ENCODE measurements at places on chromosomes 16 and 17.

GRCh38 chr17:67779098-67779672, 46.1 kb upstream of the BPTF start:
- no peak for DNase-seq

DNA sequence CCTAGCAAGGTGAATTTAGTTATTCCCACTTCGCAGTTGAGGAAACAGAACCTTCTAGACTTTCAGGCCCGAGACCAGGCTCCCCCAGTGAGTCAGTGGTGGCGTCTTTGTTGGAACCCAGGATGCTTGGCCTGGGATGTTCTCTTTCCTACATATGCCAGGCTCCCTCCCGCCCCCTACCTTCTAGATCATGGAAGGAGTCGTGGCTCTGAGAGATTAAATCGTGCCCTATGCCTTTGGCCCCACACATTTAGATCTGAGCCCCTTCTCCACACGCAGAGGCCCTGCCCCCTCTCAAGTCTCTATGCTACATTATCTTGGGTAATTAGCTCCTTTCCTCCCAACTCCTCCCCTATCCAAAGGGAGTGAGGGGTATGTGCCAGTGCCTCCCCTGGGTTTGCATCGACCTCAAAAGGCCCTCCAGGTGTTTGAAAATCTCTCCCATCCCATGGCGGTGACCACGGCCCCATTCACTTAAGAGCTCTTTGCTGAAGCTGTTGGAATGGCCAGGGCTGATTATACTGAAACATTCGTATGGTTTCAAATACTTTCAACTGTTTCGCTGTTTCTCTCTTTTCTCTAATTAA, 3.0 kb downstream of the NGFR start:
- no peak for DNase-seq

DNA sequence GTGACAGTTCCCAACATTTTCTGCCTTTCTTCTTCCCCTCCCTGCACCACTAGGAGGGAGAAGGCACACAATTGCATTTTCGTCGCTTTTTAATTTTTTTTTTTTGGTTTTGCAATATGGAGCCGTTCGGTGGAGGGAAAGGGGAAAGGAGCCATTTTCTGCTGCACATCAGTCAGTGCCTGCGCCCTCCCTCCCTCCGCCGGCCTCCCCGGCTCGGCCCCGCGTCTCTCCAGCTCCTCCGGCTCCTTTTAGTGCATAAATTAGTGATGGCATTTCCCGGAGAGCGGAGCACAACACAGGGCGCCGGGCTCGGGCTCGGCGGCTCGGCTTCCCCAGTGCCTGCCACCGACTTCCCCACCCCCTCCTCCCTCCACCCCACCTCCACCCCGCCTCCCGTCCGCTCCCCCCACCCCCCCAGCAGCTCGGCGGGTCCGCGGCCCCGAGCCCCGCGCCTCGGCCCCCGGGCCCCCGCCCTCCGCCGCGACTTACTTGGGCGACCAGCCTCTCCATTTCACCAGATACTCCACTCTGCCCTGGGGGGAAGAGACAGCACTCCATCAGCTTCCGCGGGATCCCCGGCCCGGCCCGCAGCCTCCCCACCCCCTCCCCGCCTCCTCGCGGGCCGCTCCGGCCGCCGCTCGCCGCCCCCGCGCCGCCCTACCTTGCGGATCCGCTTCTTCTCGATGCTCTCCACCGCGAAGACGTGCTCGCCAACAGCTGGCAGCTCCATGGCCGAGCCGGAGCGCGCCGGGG, 542 bp downstream of the CBX4 start:
- DNase-seq, result no peak

- no peak for DNase-seq
Observed at GRCh38 chr16:9836118-9836736, 346.0 kb downstream of the GRIN2A start.

- DNase-seq, result no peak
Observed at GRCh38 chr17:64357191-64357981, 33.3 kb downstream of the PECAM1 start.

- DNase-seq, result no peak
Observed at GRCh38 chr17:71085238-71086033, 916.1 kb downstream of the KCNJ2 start.

- DNase-seq, result no peak
Observed at GRCh38 chr16:67804853-67805542, 1.4 kb downstream of the RANBP10 start.

- peak; percentile 69 for DNase-seq
Observed at GRCh38 chr17:72588961-72589360, 468.1 kb downstream of the SOX9 start.

- no peak for DNase-seq
Observed at GRCh38 chr16:58098207-58099096, 30.7 kb downstream of the CFAP20 start.

DNA sequence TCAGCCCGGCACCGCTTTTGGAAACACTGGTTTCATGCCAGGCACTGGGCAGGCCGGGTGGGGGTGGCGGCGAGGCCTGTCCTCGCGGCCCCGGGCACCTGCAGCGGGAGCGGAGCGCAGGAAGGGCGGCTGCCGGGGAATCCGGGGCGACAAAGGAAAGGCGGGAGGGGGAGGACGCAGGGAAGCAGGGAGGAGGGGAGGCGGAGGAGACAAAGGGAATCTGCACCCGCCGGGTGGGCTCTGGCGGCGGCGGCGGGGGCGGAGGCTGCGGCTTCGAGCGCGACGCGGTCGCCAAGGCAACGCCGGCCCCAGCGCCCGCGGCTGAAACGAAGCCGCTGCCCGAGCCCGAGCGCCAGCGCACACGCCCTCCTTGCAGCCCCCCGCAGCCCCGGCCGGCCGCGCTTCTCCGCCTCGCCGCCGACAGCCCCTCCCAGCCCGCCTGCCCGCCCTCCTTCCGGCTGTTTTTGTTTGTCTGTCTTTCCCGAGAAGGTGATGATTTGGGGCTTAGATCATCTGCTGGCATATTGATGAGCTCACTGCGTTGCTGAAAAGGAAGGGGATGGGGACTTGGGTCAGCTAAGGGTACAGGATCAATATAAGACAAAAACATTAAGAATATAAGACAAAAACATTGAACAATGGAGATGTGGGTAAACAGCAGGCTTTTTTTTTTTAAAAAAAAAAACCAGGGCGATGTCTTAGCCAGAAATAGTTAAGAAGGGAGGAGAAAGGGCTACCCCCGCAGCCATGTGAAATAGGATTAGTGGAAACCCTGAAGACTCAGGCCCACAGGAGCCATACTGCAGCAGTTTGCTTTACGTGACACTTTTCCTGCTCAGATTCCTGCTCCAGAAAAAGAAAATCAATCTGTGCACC, 32.7 kb downstream of the CDK5R1 start:
- DNase-seq, result no peak

DNA sequence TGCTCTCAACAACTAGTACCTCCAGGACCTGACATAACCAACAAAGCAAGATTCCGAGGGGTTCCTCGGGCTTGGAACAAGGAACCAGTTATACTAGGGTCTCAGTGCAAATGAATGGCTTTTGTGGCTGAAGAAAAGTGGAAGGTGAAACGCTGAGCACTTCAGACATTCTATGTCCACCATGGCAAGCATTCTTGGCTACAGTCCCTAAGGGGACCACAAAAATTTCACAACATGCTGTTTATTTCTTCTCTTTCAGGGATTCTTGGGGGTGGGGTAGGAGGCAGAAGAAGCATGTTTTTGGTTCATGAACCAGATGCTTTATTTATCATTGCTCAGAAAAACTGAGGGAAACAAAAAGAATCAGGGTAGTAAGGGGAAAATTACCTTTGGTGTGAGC, 479.9 kb upstream of the CDH11 start:
- no peak for DNase-seq

- no peak for DNase-seq
Observed at GRCh38 chr16:81516478-81517149, 72.0 kb downstream of the CMIP start.

- no peak for DNase-seq
Observed at GRCh38 chr16:59545721-59546120, 811.6 kb upstream of the GOT2 start.

DNA sequence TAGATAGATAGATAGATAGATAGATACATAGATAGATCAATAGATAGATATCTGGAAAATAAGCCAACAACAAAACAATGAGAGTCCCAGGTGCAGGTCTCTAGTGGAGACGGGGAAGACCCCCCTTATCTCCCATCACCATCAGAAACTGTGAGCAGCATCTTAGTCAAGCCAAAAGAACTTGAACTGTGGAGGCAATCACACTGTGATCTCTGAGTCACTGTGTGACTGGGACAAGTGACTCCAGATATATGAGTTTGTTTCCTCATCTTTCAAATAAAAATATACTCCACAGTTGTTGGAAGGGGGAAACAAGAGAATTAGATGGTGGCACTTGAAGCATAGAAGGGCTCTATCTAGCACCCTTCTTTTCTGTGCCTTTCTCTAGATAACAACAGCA, 42.1 kb downstream of the NOG start:
- DNase-seq, result no peak

- no peak for DNase-seq
Observed at GRCh38 chr16:61233713-61234112, 802.5 kb downstream of the CDH8 start.

GRCh38 chr17:80071116-80071841, 30.1 kb upstream of the GAA start:
- DNase-seq, result no peak

DNA sequence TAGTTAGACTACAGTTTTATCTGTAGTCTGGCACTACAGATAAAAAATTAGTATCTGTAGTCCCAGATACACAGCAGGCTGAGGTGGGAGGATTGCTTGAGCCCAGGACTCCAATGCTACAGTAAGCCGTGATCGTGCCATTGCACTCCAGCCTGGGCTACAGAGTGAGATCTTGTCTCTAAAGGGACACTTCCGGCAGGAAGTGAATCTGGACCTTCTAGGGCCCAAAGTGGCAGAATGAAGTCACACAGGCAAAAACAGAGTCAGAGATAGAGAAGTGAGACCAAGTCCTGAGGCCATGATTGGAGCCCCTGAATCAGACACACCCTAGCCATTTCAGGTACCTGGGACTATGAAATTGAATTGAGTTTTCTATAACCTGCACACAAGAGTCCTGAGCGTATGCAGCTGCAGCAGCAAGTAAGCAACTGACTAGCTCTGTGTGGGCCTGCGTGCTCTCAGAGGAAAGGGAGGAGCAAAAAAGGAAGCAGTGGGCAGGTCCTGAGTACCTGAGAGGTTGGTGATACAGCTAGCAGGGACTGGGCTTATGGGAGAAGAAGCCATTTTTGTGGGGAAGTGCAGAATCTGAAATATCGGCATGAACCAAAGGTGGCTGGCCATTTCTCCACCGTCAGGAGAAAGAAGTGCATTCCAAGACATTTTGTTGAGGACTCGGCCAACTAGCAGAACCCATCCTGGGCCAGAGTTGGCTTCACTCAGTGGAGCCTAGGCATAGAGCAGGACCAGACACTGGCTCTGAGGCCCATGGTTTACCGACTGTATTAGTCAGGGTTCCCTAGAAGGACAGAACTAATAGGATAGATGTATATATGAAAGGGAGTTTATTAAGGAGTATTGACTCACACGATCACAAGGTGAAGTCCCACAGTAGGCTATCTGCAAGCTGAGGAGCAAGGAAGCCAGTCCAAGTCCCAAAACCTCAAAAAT, 27.2 kb upstream of the BRD7 start:
- DNase-seq, result no peak

GRCh38 chr17:58531661-58532554, 17.5 kb upstream of the MTMR4 start:
- no peak for DNase-seq

GRCh38 chr16:65409510-65409909, 287.6 kb upstream of the CDH11 start:
- DNase-seq, result no peak

- no peak for DNase-seq
Observed at GRCh38 chr17:31092475-31093064, 2.2 kb upstream of the NF1 start.

DNA sequence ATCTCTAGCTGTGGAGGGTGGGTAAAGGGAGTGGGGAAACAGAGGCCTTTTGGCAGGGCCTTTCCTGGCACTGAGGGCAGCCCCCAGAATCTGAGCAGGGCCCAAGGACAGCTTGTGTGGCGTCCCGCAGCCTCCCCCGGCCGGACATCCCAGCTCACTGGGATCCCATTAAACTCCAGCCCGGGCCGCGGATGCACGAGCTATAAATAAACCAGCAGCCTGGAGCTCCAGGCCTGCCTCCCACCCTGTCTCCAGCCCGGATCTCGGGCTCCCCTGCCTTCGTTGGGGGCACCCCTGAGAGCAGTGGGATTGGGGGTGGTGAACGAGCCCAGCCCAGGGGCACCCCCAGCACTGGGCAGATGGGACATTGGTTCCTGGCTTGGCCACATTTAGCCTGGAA, 13.8 kb upstream of the AATK start:
- DNase-seq, result no peak

DNA sequence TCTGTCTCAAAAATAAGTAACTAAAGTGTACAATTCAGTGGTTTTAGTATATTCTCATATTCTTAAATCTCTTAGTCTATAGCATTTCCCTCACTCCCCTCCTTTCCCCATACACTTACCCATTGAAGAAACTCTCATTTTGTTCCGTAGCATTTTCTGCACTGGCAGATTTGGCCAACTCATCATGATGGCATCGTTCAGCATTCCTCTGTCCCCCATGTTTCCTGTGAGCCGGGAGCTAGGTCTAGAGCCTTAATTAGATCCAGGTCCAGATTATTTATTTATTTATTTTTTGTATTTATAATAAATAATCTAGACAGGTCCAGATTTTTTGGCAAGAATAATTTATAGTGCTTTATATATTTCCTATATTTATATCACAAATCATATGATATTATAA, 31.0 kb downstream of the HEATR3 start:
- no peak for DNase-seq

- DNase-seq, result no peak
Observed at GRCh38 chr17:14042411-14042810, 26.9 kb upstream of the COX10 start.

- no peak for DNase-seq
Observed at GRCh38 chr17:73952480-73953205, 250.8 kb upstream of the RPL38 start.

- DNase-seq, result peak; percentile 33
Observed at GRCh38 chr17:55601874-55602364, 90.7 kb upstream of the SMIM36 start.

- no peak for DNase-seq
Observed at GRCh38 chr16:15887283-15887682, 1.1 kb downstream of the CEP20 start.

- peak; percentile 35 for DNase-seq
Observed at GRCh38 chr17:7716901-7717755, at the start of gene DNAH2. TSS of gene DNAH2 (plus strand) at chr17:7717744. CDS start at chr17:7719735, 1,991 bp downstream.

GRCh38 chr17:76866774-76867577, 1.2 kb upstream of the MGAT5B start:
- DNase-seq, result no peak

DNA sequence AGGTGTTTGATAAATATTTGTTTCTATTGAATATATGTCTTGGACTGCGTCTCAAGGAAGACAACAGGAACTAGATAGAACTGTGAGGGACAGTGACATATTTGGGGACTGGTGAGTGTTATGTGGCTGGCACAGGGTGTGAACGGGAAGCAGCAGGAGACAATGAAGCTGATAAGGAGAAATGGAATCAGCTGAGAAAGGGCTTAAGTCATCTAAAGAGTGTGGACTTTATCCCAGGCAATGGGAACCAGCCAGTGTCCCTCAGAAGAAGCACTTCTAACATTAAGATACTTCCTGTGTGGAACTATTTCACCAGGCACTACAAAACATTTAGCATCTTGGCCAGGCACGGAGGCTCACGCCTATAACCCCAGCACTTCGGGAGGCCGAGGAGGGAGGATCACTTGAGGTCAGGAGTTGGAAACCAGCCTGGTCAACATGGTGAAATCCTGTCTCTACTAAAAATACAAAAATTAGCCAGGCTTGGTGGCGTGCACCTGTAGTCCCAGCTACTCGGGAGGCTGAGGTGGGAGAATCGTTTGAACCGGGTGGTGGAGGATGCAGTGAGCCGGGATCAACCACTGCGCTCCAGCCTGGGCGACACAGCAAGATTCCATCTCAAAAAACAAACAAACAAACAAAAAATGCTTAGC, 41.2 kb downstream of the ARHGAP17 start:
- DNase-seq, result no peak

GRCh38 chr17:75267411-75268232, 3.4 kb downstream of the MIF4GD start:
- no peak for DNase-seq
